ENCODE measurements at places on chromosomes 1 and 21.

DNA sequence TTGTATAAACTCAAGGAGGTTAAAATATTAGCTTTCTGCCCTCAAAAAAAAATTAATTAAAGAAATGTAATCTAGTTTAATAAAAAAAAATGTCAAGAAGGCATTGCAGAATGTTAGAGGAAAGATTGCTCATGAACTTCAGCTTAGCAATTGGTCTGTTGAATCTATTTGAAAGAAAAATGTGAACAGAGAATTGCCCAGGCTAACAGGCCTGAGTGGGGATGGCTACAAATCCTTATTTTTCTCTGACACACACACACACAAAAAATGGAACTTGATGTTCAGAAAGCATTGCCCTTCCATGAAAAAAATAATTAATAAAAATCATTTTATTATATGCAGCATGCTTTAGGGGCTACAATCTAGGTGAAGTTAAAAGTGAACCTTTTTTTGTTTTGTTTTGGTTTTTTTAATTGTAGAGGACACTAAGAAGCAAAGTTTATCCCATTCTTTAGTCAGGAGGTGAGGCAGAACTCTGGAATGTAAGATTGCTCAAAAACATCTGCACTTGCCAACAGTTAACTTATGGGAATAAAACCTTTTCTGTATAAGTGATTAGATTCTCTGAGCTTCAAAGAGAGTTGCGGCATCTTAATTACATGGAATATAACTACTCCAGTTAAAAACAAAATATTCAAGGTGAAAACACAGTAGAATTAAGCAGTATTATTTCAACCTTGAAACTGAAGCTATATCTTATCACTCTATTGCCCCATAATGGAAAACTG is 658.5 kb upstream of the ADGRL2 start:
- DNase-seq = no peak

DNA sequence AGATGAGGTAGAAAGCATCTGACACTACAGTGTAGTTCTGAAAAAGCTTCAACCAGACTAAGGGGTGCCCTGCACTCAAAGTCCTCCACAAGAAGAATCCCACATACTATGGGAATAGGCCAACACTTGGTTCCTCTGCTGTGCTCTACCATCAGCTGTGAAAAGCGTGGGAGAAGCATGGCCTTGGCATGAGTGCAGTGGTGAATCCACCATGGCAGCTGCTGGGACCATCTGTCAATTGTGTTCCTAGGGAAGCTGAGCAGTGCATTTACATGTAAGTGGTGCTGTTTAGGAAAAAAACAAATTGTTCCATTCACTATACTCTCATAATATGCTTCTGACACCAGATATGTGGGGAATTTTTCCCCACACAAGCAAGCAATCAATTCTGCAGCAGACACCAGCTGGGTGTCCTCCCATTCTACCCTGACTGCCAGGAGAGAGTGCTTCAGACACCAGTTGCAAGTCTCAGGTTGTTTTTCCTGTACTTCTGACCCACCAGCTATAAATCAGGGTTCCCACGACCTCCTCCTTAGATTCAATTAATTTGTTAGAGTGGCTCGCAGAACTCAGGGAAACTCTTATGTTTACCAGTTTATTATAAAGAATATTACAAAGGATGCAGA is 230.8 kb upstream of the CHRM3 start:
- DNase-seq = no peak

- DNase-seq = no peak
These were observed 26.9 kb downstream of the ITPKB start for GRCh38 chr1:226711976-226712741.

- DNase-seq = no peak
These were observed 33.3 kb upstream of the DEGS1 start for GRCh38 chr1:224149709-224150108.

GRCh38 chr1:58852731-58853485 is 69.1 kb upstream of the JUN start:
- DNase-seq = no peak

DNA sequence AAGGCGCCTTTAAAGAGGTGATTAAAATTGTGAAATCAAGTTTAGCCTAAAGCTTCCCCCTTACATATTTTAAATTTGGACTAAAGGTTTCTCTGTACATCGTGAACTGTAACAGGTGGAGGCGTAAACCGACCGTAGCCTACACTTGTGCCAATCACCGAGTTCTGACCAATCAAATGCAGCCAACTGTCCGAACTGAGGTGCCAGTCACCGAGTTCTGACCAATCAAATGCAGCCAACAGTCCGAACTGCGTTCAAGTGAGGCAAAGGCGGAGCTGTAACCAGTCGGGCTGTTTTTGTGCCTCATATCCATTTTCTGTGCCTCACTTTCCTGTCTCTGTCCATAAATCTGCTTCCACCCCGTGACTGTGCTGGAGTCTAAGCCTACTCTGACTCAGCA is 7.4 kb downstream of the TFF1 start:
- DNase-seq = no peak

- no peak for DNase-seq
These were observed 88.1 kb upstream of the ARHGEF16 start for GRCh38 chr1:3366126-3367051.

DNA sequence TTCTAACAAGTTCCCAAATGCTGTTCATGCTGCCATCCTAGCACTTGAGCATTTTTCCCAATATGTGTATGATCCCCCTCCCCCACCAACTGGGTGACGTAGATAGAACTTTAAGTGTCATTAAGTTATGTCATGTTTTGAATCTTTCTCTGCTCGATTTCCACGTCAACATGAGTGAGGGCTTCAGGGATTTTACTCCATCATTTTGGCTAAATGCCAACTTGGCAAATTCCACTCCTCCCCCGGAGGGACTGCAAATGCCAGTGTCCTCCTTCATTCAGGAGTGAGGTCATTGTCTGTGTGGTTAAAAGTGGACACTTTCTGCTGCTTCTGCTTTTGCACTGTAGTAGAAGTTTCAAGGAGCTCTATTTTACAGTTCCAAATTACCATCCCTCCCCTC is 201.7 kb downstream of the FGGY start:
- DNase-seq = no peak

DNA sequence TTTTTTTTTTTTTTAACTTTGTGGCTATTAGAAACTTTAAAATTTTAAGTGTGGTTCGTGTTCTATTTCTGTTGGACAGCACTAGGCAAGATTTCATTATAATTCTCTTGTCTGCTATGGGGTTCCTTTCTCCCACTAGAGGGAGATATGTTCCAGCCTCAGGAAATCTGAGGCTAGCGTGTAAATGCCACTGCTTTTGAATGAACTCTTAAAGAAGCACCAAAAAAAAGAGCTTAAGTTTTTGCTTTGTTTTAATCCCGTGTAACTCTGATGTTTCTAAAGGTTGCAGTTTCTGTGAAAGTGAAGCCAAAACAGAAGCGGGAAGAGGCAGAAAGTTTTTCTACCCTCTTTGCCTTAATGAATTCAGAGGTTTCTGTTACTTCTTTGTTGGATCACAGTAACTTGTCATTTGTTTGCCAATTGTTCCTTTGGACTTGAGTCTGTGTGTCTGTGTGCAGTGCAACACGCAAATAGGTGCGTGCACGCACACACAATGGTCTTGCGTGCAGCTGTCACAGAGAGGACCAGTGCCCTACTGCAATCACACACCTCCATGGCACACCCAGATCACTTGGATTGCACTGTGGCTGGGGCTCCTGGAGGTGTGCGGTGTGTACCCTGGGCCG is 32.3 kb downstream of the HHAT start:
- peak; percentile 3 for DNase-seq

- DNase-seq = peak; percentile 46
These were observed 118.1 kb upstream of the PPP2R5A start for GRCh38 chr1:212167098-212167497.
